ENCODE measurements at places on chromosomes 1 and 21. TPM values are rescaled to one million over a fixed set of nuclear protein-coding genes. Genes with fewer than 3 reads are reported as not detected.

DNA sequence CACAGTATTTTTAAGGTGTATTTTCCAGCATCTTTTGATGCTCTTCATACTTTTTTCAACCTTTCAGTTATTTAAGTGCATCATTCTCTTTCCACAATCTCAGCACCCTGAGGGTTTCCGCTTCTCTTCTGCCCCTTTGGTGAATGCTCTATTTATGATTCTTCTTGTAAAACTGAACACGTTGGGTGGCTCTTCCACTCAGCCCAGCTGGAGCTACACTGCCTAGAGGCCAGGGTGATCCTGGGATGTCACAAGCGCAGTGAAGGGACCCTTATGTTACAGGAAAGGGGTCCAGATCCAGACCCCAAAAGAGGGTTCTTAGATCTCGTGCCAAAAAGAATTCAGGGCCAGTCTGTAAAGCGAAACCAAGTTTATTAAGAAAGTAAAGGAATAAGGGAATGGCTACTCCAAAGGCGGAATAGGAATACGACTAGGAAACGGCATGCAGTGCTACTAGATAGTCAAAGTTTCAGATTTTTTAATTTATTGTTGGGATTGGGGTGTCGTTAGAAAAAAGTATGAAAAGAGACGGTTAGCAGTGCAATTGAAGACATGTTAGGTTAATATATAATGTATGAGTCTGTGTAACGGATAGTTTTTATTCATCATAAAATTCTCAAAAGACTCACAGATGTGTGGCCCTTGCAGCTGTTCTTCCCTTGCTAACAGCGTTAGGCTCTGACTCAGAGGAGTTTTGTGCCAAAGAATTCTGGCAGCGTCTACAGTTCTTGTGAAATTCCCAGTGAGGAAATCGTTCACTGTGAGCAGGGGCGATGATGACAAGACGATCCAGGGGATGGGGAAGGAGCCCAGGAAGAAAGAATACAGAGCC lies 14.4 kb upstream of the ERVH48-1 start:
- peak; percentile 96 for DNase-seq

DNA sequence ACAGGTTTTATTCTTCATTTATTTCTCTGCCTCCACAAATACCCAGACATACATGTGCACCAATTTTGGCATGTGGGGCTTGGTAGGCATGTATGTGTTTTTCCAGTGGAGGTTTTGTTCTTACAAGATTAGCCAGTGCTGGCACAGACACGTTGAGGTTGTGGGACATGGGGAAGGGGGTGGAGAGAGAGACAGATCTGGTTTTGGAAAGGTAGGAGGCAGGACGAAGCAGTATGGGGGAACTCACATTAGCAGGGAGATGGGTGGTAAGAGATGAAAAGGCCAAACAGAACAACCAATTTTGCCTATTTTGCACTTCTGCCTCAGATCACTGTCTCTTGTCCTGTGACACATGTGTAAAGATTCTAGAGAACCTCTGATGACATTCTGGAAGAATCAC lies 166.1 kb upstream of the HMGB4 start:
- no peak for DNase-seq

The S100A3 gene
- polyA plus RNA-seq: 7.5 TPM

DNA sequence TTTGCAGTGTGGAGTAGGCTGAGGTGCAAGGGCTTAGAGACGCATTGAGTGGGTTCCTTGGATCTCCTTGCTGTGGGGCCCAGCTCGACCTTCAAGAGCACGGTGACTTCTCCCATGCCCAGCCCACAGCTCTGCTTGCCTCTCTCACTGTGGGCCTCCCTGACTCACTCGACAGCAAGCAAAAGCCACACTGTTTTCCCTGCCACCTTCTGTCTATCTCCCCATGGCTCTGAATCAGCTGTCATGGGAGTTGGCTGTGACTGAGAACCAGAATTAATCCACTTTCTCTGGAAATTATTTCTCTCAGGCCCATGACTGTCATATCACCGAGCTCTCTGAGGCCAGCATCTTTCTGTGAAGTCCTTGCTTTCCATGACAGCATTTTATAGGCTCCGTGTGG lies 140.7 kb downstream of the NOS1AP start:
- DNase-seq: peak; percentile 27

- DNase-seq: no peak
These were observed 24.0 kb upstream of the WASF2 start for GRCh38 chr1:27513958-27514357.
